ENCODE measurements at places on chromosomes 12 and 14.

GRCh38 chr14:104476437-104476836 is 103.1 kb upstream of the C14orf180 start:
- DNase-seq, result no peak

DNA sequence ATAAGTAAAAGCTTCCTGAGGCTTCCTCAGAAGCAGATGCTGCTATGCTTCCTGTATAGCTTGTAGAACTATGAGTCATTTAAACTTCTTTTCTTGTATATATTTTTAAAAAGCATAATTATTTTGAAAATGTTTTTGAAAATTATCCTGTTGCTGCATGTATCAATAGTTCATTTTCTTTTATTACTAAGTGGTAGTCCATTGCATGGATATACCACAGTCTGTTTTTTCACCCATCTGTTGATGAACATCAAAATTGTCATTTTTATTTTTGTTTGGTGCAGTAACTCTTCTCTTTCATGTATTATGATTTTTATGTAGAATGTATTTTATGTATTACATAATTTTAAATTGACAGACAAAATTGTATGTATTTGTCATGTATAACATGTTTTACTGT is 81.4 kb downstream of the TMTC3 start:
- no peak for DNase-seq

GRCh38 chr14:33363682-33364081 is 425.0 kb downstream of the NPAS3 start:
- DNase-seq, result no peak

- no peak for DNase-seq
Observed at GRCh38 chr12:23368590-23368989, 580.9 kb downstream of the SOX5 start.
